ENCODE measurements at places on chromosomes 1 and 21.

- no peak for DNase-seq
These were observed 4.8 kb upstream of the CAMSAP2 start for GRCh38 chr1:200733907-200734306.

DNA sequence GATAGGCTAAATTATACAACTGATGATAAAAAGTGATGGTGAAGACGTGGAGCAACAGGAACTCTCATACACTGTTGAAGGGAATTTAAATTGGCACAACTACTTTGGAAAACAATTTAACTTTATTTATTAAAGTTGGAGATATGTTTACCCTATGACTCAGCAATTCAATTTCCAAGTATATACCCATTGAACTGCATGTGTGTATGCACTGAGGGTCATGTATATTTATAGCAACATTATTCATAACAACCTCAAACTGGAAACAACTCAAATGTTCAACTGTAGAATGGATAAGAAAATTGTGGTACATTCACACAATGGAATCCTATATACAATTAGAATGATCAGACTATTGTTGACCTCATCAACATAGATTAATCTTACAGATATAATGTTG is 16.5 kb upstream of the BCAS2 start:
- no peak for DNase-seq

DNA sequence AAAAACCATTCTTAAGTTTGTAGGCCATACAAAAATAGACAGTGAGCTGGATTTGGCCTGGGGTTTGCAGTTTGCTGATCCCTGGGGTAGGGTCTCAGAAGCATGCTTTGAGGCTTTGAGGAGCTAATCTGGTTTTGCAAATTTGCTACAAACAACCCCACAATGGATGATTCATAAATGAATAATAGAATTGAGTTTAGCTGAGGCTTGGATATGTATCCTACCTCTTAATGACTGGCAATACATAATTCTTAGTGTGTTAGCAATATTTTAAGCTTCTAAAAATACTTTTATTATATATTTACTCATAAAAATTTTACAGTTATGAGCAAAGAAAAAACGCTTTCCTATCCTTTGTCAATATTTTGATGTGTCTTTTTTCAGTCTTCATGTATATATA is 50.6 kb downstream of the ROR1 start:
- no peak for DNase-seq

DNA sequence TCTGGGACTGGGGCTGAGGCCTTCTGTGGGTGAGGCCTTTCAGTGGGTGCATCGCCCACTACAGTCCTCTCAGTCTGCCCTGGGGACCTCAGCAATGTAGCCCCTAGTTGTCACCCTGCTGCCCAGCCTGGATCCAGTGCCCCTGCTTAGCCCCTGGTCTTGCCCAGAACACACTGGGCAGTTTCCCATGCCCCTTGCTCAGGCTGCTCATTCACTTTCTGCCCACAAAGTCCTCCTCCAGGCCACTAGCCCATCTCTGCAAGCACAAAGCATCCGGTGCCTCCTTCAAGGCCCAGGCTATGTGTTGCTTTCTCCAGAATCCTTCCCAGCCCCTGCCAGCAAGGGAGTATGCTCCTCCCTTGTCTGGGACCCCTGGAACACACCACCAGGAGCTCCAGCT is 5.4 kb upstream of the ADORA1 start:
- no peak for DNase-seq

DNA sequence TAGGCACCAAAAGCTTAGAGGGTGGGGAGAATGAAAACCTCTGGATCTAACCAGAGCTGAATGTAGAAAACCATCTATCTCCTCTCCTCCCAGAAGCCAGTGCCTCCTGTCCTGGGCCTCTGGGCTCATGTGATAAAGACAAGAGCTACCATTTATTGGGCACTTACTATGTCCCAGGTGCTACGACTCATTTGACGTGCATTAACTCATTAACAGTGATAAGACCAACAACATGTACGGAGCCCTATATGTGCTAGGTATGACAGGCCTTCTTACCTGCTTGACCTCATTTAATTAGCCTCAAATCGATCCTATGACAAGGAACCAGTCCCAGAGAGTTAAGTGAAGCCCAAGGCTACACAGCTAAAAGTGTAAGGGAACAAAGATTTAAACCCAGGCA is 19.7 kb downstream of the CAPZB start:
- DNase-seq: no peak

- DNase-seq: peak; percentile 74
These were observed 87.4 kb downstream of the FASLG start for GRCh38 chr1:172746091-172746949.

DNA sequence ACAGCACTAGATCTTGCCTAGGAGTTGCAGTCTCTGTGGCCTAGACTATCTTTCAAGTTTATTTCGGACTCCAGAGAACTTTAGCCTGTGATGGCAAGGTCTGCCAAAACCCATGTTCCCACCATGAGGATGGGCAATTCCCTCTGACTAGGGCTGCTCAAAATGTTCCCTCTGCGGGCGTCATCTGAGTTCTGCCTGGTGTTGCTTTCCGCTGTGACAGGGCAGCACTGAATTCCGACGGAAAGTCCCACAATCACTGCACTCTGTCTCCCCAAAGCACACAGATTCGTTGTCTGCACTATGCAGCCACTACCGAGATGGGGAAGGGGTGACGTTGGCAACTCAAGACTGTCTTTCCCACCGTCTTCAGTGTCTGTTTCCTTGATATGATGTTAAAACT is 75.2 kb downstream of the CATSPERE start:
- no peak for DNase-seq

GRCh38 chr21:23026878-23027277 is 2028.7 kb downstream of the NCAM2 start:
- DNase-seq: no peak

DNA sequence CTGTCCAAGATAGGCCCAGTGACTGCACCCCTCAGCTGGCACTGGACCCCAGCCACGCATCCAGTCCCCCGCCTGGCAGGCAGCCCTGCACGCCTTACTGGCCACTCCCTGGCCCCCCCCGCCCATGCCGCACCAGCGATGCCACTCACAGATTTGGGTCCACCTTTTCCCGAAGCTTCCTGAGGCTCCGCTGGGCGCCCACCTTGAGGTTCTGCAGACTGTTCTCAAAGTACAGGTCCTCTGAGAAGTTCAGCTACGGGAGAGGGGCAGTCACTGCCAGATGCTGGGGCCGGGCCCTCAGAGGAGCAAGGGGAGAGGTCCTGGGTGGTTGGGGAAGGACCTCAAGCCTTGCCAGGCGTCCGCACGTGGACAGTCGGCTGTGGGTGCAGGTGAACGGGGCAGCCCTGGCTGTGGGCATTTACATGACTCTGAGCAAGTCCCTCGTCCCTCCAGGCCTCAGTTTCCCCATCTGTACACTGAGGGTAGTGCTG is 8.1 kb downstream of the PRXL2B start:
- no peak for DNase-seq

- no peak for DNase-seq
These were observed 744.2 kb downstream of the USP25 start for GRCh38 chr21:16473988-16474387.

DNA sequence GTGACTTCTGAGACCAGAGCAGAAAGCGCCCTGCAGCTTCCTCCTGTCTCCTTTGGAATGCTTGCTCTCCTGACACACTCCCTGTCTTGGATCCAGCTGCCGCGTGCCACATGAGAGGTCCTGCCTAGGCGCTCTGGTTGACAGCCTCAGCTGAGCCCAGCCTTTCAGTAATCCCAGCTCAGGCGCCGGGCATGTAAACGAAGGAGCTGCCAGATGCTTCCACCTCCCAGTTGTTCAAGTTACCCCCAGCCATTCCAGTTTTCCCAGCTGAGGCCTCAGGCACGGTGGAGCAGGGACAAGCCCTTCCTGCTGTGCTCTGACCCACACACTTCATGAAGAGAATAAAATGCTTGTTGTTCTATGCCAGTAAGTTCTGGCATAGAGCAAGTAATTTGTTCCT is 14.3 kb upstream of the CD34 start:
- no peak for DNase-seq
